ENCODE measurements at places on chromosomes 5 and 9.

GRCh38 chr5:34608859-34609648, 47.1 kb upstream of the RAI14 start:
- DNase-seq: peak; percentile 82

DNA sequence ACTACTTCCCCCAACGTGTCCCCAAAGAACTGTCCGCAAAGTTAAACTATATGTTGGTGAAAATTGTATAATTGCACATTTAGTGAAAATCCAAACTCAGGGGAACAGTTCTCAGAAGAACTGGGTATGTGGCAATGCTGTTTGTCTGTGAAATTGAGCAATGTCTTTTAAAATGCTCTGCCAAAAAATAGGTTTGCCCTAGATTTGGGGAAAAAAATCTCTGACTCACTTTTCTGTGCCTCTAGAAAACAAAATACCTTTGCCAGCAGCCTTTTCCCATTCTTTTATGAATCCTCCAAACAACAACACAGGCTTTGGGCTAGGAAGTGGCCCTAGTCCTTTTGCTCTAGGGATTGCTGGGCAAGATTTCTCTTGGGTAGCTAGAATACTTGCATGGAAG, 37.4 kb upstream of the ZNF608 start:
- peak; percentile 35 for DNase-seq

- no peak for DNase-seq
Observed at GRCh38 chr5:6461793-6462650, 13.4 kb downstream of the UBE2QL1 start.

DNA sequence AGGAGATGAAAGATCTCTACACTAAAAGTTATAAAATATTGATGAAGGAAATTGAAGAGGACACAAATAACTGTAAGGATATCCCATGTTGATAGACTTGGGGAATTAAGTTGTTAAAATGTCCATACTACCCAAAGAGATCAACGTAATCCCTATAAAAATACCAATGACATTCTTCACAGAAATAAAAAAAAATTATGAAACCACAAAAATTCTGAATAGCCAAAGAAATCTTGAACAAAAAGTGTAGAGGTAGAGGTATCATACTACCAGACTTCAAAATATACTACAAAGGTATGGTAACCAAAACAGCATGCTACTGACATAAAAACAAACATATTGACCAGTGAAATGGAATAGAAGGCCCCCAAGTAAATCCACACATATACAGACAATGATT, 71.5 kb upstream of the ELL2 start:
- DNase-seq: no peak

- no peak for DNase-seq
Observed at GRCh38 chr9:130714586-130715110, 21.1 kb downstream of the EXOSC2 start.

DNA sequence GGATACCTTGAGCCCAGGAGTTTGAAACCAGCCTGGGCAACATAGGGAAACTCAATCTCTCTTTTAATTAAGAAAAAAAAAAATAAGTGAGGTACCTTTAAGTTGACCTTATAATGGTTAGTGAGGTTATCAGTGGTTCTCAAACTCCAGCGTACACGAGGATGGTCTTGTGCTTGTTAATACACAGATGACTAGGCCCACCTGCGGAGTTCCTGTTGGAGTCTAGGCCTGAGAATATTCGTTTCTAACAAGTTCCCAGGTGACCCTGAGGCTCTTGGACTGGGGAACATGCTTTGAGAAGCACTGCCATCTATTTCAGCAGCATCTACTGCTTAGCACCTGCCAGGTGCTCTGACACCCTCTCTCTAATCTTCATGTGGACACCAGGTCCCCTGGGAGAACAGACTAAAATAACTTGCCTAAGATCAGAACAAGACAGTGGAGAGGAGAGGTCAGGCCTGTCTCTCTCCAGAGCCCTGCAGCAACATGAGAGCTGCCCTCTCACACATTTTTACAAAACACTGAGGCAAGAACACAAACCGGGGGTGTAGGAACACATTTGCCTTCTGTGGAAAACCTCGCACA, 24.6 kb downstream of the TLE1 start:
- DNase-seq: no peak

GRCh38 chr5:158718738-158719505, 380.8 kb downstream of the EBF1 start:
- DNase-seq: no peak

DNA sequence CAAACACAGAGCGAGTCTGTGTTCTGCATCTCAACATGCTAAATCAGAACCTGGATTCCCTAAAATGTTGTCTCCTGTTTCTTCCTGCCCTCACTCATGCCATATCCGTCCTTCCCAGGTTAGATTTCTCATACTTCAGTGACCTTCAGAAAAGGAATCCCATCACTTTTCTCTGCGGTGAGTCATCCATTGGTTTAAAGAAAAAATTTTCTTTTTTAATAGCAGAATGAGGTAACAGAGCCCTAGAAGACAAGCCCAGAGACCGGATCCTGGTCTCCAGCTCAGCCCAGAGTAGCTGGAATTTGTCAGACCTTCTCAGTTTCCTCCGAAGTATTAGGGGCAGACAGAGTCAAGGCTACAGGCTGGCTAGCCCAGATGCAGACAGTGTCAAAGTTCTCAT, 143.2 kb upstream of the DMRT1 start:
- no peak for DNase-seq

DNA sequence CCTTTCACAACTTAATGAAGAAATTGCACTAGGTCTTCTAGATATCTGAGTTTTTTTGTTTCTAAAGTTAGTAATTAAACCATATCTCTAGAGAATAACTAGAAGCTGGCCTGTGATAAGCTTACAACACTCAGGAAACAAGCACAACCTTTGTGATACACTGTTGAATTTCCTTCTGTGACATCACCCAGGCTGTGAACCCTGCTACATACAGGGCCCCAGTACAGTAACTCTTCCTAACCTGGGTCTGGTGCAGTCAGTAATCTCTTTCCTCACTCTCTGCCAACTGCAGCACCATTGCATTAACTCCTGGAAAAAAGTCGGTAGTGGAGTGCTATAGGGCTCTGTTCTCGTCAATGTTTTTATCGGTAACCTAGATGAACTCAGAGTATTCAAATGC, 10.6 kb upstream of the IGFBPL1 start:
- DNase-seq: no peak

GRCh38 chr9:78918976-78919375, 622.1 kb downstream of the PSAT1 start:
- peak; percentile 18 for DNase-seq

DNA sequence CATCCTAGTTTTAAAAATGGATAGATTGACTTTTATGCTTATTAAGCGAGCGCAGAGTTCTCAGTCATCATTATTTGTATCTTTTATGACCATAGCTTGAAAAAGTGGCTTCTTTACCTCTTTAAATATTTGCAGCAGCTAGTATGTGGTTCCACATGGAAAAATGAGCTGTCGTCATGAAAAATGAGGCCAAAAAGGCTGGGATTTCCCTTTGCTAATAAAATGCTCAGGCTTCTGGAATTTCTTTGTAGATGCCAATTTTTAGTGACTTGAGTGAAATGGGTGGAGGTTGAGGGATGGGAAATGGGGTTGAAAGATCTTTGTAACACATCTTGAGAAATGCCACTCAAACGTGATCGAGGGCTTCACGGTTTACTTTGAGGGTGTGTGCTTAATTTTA, 35.2 kb downstream of the RAI14 start:
- DNase-seq: no peak

DNA sequence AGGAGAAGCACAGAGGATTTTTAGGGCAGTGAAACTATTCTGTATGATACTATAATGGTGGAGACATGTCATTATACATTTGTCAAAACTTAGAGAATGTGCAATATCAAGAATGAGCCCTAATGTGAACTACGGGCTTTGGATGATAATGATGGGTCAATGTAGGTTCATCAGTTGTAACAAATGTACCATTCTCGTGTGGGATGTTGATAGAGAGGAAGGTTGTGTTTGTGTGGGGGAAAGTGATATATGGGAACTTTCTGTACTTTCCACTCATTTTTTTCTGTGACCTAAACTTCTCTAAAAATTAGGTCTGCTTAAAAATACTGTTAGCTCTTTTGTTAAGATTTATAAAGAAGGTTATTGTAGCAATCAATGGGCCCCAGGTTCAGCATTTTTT, 138.9 kb downstream of the SPATA31D1 start:
- DNase-seq: no peak

DNA sequence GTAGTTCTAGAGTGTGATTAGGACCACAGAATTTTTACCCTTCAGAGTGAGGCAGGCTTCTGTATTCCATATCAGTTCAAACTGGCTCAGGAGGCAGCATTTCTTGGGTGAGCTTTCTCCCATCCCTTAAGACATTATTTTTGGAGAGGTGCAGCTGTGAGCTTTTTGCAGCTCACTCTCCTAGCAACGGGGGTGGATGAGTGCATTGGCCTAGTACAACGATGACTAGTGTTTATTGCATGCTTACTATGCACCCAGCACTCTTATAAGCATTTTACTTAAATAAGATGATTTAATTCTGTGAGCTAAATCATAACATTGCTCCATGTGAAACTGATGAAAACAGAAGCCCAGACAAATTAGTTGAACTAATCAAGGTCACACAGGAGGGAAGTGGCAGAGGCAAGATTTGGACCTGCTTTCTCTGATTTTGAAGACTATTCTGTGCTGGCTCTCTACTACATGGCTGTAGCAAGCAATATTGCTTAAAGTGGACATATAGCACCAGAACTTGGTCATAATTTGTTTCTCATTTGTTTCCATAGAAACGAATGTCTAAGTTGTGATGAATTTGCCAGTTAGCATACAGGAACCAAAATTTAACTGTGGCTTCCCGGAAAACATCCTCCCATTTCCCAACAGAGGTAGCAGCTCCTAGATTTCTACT, 372.1 kb upstream of the RIOK2 start:
- no peak for DNase-seq

DNA sequence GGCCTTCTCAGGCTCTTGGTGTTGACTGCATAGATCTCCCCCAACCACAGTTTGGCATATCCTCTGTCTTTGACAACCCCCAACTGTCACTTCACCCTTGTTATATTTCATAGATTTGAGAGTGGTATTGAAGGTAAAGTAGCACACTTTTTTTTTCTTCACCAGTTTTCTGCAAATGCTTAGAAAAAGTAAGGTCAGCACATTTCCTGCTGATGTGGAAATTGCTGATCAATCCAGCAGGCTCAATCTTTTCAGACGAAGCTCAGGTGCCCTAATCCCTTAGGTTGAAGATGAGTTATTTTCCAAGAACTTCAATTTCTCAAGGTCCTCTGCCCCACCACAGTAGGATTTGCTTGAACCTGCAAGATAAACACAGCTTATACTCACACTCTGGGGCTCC, 38.5 kb upstream of the ANKRD31 start:
- DNase-seq: no peak

DNA sequence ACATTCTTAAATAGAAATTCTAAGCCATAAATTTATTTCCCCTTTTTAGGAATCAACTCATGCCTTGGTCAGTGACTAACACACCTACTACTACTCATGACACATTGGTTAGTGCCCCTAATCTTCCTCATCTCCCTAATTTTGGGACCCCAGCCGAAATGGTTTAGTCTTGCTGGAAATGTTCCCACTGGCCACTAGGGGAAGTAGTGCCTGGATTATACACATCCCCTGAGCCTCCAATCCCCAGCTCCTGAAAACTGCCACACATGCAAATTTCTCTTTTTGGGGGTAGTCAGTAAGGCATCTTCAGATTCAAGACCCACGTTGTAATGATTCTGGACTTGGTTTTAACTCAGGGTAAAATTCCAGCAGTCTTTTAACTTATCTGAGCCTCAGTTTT, 79.8 kb downstream of the HSD17B3 start:
- DNase-seq: no peak

DNA sequence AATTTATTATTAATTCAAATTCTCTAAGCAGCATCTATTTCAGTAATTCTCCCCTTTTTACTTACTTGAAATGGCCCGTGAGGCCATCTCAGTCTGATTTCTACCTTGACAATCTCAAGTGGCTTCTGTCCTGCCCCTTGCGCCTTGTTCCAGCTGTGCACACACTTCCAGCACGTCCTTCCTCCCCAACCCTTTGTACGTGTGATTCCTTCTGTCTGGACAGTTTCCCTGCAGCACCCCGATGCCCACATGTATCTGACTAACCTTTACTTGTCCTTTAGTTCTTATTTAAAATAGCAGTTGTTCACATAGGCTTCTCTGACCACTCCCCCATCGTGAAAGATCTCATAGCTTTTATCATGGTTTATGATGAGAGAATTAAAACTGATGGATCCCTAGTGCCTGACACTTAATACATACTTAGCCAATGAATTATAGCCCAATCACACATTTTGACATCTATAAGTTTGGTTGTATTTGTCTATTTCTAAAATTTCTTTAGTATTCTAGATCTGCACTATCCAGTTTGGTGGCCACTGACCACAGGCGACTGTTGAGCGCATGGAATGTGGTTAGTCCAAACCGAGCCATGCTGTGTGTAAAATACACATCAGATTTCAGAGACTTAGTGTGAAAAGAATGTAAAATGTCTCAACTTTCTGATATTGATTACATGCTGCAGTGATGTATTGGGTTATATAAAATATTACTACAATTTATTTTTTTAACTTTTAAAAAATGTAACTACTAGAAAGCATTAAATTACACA, 14.3 kb downstream of the ZBTB34 start:
- no peak for DNase-seq

DNA sequence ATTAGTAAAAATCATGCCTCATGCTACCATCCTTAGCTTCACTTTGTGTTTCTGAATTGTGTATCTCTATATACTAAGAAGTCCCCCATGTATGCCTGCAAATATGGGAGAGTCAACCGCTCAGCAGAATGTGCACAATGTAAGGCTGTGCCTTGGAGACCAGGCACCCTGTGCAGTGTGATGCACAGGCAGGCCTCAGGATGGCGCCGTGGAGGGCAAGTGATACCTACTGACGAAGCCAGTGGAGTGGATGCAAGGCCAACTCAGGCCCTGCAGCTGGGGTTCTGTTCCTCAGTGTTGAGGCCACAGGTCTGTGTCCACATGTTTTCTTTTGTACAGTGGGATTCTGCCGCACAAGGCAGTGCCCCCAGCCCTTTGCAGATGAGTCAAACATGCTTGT, 28.4 kb downstream of the SYK start:
- no peak for DNase-seq

- no peak for DNase-seq
Observed at GRCh38 chr5:38695021-38695958, 138.8 kb upstream of the LIFR start.

- DNase-seq: no peak
Observed at GRCh38 chr5:165003283-165003682, 1497.9 kb downstream of the MAT2B start.
